Activated CD8-positive, alpha-beta memory T cell treated with anti-CD3 and anti-CD28 coated beads for 24 hours (primary cell): ENCODE measurements at places on chromosomes 13 and 19.

DNA sequence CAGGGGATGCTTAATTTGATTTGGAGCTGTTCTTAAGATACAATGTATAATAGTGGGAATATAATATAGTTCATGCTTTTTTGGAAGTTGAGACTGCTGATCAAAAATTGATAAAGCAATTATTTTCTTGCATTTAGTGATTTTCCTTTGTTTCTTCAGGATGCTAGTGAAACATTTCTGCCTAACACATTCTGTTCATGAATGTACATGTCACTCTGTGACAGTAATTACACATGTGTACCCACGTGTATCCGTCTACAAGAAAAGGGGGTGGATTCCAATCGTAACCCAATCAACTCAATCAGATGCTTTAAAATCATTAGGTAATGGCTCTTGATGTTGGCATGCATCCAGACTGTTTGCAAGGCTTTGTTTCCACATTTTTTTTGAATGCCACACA is 5.0 kb upstream of the FRY start:
- DNase-seq = no peak

- DNase-seq = no peak
Observed at GRCh38 chr13:27857282-27857681, 62.5 kb upstream of the PDX1 start.

GRCh38 chr13:33392794-33393405 is 107.3 kb upstream of the STARD13 start:
- DNase-seq = no peak

DNA sequence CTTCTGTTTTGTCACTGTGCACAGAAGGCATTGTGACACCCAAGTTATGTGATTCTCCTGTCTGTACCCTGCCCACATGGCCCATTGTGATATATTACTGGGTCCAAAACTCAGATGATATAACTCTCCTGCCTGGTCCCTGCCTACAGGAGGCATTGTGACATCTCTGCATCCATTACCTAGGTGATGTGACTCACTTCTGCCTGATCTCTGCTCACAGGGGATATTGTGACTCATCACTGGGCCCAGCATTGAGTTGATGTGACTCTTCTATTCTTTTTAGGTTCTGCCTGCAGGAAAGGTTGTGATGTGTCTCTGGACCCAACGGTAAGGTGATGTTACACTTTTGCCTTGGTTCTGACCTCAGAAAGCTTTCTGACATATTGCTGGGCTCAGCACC is 67.9 kb upstream of the ZNF724 start:
- no peak for DNase-seq

GRCh38 chr19:15449620-15450527 is at the start of gene WIZ:
Gene WIZ (minus strand): TSS chr19:15449956. CDS start chr19:15448307, 1,649 bp downstream.
- DNase-seq = peak; percentile 94

- DNase-seq = no peak
Observed at GRCh38 chr19:18300930-18301717, 19.7 kb upstream of the JUND start.

GRCh38 chr19:42420055-42420544 is 7.1 kb downstream of the LIPE start:
- peak; percentile 84 for DNase-seq

- DNase-seq = no peak
Observed at GRCh38 chr13:75197803-75198202, 284.2 kb downstream of the TBC1D4 start.

DNA sequence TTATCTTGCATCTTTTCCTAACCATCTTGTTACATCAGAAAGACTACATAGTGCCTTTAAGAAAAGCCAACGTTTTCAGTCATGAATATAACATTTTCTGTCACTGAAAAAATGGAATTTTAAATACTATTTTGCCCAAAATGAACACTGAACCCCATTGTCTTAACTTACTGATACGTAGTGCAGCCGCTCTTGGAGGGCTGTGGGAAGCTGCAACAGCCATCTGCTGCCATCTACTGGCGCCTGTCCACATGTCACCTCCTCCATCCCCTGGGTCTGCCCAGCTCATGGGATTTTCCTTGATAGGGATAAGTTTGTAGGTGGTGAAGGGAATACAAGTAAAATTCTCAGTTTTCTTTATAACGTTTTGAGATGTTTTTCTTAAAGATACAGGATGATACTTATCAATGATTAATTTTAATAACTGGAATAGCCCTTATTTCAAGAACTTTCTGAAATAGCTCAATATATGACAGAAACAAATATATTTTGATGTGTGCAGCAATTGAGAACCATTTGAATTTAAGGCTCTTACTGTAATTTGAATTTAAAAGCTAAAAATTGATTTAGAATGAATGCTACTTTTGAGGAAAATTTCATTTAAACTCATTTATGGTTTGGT is 73.7 kb downstream of the GGACT start:
- peak; percentile 86 for DNase-seq

DNA sequence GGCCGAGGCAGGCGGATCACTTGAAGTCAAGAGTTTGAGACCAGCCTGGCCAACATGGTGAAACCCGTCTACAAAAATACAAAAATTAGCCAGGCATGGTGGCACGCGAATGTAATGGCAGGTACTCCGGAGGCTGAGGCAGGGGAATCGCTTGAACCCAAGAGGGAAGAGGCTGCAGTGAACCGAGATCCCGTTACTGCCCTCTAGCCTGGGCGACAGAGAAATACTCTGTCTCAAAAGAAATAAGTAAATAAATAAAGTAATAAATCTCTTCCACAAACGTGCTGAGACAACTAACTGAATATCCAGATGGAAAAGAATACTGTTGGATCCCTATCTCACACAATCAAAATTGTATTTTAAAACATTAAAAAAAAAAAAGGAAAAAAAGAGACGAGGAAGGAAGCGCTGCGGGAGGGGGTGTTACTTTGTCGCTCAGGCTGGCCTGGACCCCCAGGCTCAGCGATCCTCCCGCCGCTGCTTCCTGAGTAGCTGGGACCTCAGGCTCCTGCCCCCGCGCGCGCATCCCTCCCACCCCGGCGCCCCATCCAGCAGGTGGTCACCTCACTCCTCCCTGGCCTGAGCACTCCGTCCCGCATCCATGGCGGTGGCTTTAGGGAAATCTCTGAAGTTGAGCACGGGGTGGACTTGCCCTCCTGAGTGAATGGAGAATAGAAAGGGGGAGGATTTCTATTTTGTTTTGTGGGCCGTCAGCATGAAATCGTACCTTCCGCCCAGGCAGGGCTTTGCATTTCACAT is 628 bp upstream of the ZNF813 start:
- DNase-seq = no peak

- DNase-seq = no peak
Observed at GRCh38 chr19:13152356-13152973, 2.3 kb downstream of the IER2 start.

DNA sequence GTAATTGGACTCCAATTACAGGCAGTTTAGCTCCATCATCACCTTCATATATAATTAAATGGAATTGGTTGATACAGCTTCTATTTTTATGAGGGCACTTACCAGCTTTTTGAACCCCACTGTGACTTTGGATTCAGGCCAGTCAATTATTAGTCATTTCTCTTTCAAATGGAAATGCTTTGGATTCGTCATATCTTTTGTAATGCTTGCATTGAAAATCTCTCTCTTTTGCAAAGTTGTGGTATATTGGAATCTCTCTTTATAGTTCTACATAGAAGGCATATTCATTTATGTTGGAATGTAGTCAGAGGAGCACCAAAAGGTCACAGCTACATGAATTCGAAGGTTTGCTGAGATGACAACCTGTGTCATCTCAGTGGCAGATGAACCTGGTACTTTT is 1074.3 kb upstream of the SLC10A2 start:
- DNase-seq = no peak

DNA sequence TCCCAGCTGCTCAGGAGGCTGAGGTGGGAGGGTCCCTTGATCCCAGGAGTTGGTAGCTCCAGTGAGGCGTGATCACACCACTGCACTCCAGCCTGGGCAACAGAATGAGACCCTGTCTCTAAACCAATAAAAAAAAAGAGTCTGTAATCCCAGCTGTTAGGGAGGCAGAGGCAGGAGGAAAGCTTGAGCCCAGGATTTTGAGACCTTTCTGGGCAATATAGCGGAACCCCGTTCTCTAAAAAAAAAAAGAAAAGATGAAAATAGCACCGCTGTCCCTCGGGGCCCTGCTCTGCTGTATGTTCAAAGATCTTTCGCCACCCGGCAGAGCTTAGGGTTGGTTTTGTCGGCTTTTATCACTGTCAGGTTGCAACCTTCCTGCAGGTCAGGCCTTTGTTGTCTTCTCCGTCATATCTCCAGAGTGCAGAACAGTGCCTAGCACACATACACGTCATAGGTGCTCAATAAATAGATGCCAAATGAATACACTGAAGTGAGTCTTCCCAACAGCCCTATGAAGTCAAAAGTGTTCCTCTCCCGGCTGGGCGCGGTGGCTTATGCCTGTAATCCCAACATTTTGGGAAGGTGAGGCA is 13.4 kb upstream of the BCAM start:
- no peak for DNase-seq

- no peak for DNase-seq
Observed at GRCh38 chr13:109096101-109096500, 466.7 kb downstream of the MYO16 start.

- no peak for DNase-seq
Observed at GRCh38 chr19:18840288-18841267, 8.8 kb downstream of the UPF1 start.

DNA sequence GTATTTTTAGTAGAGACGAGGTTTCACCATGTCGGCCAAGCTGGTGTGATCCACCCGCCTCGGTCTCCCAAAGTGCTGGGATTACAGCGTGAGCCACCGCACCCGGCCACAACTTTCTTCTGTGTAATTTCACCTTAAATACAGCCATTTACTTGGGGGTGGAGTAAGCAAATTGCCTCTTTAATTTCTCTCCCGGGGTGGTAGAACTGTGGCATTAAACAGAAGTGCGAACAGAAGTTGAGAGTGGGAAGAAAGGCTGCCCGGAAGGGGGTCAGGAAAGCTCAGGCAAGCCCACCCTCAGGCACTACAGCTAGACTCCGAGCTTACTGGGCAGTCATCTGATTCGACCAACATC is 475 bp upstream of the DNAJC15 start:
- DNase-seq = no peak

DNA sequence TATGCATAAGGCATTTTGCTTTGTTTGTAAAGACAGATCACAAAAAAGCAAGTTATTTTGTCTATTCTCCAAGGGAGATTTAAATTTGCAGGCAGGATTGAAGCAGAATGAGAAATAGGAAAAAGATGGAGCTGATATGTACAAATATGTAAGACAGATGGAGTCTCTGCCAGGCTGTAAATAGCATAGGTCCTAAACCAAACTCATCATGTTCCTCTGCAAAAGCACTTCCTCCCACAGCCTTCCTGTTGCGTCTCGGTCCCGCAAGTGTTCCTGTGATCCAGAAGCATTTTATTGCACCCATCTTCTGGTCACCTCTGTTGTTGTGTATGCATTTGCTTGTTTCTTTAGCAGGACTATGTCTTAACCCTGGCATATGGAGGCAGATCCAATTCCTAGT is 95.7 kb upstream of the CLDN10 start:
- DNase-seq = no peak

DNA sequence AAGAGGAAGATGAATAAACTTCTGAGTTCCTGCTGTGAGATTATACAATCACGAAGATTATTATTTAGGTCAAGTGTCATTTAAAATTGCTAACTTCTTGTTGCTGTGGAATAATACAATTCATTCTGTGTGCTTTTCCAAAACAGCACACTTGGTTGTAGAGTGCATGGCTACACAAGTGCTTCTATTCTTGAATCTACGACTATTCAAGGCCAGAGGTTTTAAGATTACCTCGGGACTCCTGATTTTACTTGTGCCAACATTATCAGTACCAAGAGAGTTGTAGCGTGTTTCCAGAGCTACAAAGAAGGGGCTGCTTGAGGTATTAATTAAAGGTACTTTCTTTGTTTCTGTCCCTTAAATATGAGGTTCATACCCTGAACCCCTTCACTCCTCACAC is 234.0 kb upstream of the PCDH9 start:
- DNase-seq = no peak

DNA sequence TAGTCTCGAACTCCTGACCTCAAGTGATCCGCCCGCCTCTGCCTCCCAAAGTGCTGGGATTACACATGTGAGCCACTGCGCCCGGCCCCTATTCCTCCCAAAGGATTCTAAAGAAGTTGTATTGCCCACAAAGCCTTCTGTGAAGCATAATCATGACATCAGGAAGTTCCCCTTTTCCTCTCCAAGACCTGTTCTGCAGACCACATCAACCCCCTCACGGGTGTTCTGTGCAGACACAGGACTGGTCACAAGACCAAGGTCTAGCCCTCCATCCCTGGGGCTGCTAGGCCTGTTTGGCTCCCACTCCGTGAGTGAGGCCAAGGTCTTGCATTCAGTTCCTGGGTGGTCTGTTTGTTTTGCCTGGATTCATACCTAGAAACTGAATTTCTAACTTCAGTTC is 178.1 kb downstream of the FLT1 start:
- no peak for DNase-seq

DNA sequence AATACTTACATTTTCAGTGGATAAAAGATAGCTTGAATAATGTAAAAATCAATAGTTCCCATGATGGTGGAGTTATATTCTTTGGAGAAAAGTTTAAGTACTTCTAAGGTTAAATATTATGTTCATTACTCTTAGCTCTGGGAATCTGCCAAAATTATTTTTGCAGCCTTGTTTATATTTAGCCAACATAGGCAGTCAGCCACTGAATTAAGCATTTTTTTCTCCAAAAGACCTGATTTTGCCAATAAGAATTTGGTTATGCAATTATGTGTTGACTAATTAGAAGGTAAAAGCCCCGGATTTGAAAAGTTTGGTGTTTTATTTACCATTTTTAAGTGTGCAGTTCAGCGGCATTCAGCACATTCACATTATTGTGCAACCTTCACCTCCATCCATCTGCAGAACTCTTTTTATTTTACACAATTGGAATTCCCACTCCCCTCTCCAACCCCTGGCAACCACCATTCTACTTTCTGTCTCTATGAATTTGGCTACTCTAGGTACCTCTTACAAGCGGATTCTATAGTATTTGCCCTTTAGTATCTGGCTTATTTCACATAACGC is 90.1 kb upstream of the C1QTNF9B start:
- no peak for DNase-seq

DNA sequence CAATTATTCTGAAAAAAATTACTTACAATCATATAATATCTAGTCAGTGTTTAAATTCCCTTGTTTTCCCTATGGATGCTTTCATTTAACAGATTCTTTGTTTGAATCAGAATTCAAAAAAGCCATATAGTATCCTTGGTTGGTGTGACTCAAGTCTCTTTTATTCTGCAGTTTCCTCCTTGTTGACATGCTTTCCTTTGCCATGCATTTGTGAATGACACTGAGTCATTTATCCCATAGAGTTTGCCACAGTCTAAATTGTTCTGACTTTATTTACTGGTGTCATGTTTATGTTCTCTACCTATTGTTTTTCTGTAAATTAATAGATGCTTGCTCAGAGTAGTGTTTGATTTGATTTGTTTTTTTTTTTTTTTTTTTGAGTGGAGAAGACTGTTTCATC is 893.8 kb upstream of the SLC10A2 start:
- DNase-seq = no peak

GRCh38 chr13:20461481-20461859 is 64.2 kb downstream of the CRYL1 start:
- DNase-seq = no peak

GRCh38 chr13:40586886-40587565 is 79.4 kb downstream of the FOXO1 start:
- no peak for DNase-seq
